ENCODE measurements at places on chromosomes 2 and 18.

DNA sequence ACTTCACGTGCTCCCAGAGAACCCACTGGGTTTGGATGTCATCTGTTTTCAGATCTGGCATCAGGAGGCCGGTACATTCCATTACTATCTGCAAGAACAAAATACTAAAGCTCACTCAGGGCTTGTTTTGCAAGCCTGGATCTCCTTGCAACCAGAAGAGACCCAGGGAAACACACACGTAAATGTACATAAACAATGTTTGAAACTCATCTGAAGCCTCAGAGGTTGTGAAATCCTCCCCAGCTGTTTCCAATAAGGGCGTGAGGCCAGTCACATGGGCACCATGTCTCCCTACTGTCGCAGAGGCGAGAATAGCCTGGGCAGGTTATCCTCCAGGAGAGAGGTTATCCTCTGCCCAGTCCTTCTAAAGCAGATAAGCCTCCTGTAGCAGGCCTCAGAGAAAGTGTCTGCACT lies 186.9 kb downstream of the GFPT1 start:
- peaks cover 8% of the 10 kb centered on the region for H3K27me3 ChIP-seq
- no peaks in the 10 kb centered on the region for H3K36me3 ChIP-seq
- no peak for DNase-seq
- no peak overlapping the region for H3K4me3 ChIP-seq
- no peaks in the 10 kb centered on the region for H3K4me1 ChIP-seq

GRCh38 chr2:166463640-166464039 lies 30.4 kb downstream of the SCN7A start:
- no peaks in the 10 kb centered on the region for H3K4me1 ChIP-seq
- no peaks in the 10 kb centered on the region for H3K36me3 ChIP-seq
- no peak overlapping the region for H3K27ac ChIP-seq

DNA sequence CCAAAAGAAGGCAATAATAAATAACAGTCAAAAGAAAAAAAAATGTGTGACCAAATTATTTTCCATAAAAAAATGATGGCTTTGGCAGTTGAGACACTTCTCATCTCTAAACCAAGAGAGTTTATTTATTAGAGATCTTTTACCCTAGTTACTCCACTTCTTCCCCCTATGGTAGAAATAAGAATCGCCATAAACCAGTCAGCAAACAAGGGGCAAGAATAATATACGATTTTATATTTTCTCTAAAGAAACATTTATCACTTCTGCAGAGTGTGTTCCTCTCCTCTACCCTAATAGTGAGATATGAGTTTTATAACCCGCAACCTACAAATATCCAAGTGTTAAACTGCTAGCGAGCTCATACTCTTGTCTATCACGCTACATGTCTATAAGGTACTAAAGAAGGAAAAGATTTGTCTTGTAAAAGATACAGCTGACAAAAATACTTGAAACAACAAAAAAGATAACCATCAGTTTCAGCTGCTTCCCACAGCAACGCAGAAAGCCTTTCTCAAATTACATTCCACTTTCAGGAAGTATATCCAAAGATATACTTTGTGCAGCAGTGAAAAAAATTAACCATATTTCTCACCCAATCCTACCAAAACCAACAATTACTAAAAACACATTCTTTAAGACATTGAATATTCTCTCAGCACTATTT lies 2.3 kb downstream of the RNF103 start:
- no peak for DNase-seq
- H3K36me3 ChIP-seq, result peaks cover 16% of the 10 kb centered on the region
- H3K4me3 ChIP-seq, result peak overlapping the region; percentile 92
- H3K27me3 ChIP-seq, result no peaks in the 10 kb centered on the region

DNA sequence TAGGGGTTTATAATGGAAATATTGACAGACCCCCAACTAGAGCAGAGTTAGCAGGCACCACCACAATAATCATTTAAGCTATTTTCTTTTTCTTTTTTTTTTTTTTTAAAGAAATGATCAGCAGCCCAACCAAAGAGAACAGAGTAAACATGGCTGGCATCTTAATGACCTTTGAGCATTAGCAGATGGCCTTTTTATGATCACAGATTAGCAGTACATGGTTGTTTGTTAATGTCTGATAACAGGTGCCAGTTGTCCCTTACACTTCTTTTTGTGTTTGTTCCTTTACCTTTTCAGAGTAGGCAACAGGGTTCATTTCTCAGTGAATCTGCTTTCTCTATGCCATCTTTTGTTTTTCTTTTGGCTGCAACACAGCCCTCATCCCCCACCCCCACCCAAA lies 747.0 kb downstream of the BCL11A start:
- DNase-seq, result no peak
- no peaks in the 10 kb centered on the region for H3K4me1 ChIP-seq
- no peaks in the 10 kb centered on the region for H3K36me3 ChIP-seq
- peaks cover 1% of the 10 kb centered on the region for H3K27me3 ChIP-seq
- H3K4me3 ChIP-seq, result no peak overlapping the region

GRCh38 chr2:72115110-72116080 lies 32.3 kb downstream of the CYP26B1 start:
- DNase-seq, result no peak
- H3K27ac ChIP-seq, result no peak overlapping the region
- H3K27me3 ChIP-seq, result peaks cover 2% of the 10 kb centered on the region
- no peaks in the 10 kb centered on the region for H3K36me3 ChIP-seq
- H3K4me3 ChIP-seq, result no peak overlapping the region

DNA sequence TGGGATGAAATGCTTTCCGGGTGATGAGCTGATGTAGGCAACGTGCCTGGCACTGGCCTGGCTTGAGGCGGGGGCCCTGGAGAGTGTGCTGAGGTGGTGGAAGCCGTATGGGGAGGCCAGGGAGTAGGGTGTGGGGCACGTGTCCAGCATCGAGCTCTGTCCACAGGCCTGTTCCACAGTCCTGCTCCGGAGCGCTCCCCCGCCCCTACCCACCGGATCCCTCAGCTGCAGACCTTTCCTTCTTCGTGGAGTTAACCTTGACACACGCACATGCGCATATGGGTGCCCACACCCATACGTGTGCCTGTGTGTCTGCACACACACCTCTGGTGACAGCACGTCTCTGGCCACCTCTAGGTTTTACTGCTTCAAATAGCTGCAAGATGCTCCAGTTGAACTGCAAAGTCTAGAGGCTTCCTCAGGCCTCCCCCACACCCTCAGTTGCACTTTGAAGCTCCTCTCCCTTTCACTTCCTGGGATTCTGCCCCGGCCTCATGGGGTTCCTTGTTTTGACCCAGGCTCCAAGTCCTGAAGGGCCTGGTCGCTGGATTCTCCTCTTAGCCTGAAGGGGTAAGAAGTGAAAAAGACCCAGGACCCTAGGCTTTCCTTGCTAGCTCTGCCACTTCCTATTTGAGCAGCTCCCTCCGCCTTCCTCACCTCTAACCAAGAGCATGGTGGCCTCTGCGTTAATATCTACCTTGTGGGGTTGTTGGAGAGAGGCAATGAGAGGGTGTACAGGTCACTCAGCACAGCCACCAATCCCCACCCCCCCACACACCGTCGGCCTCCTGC lies 49.5 kb downstream of the INHBB start:
- H3K36me3 ChIP-seq, result no peaks in the 10 kb centered on the region
- H3K27me3 ChIP-seq, result no peaks in the 10 kb centered on the region
- no peak overlapping the region for H3K27ac ChIP-seq
- H3K4me3 ChIP-seq, result no peak overlapping the region
- no peaks in the 10 kb centered on the region for H3K4me1 ChIP-seq

GRCh38 chr2:1400943-1401735 lies 12.1 kb upstream of the TPO start:
- no peaks in the 10 kb centered on the region for H3K36me3 ChIP-seq
- no peak for DNase-seq

DNA sequence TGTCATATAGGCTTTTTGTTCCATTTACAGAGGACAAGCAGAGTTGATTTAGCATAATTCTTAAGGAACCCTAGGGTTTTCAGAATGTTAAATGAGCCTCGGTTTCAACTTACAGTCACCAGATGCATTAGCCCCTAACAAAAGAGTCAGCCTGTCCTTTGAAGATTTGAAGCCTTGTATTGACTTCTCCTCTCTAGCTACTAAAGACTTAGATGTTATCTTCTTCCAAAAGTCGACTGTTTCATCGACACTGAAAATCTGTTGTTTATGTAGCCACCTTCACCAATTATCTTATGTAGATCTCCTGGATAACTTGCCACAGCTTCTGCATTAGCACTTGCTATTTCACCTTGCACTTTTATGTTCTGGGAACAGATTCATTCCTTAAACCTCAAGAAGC lies 31.6 kb upstream of the SOX11 start:
- H3K27ac ChIP-seq, result no peak overlapping the region
- H3K36me3 ChIP-seq, result no peaks in the 10 kb centered on the region
- no peak for DNase-seq
- no peak overlapping the region for H3K4me3 ChIP-seq
- no peaks in the 10 kb centered on the region for H3K4me1 ChIP-seq

GRCh38 chr2:225980372-225980771 lies 580.9 kb downstream of the NYAP2 start:
- peaks cover 2% of the 10 kb centered on the region for H3K27me3 ChIP-seq
- no peaks in the 10 kb centered on the region for H3K36me3 ChIP-seq

DNA sequence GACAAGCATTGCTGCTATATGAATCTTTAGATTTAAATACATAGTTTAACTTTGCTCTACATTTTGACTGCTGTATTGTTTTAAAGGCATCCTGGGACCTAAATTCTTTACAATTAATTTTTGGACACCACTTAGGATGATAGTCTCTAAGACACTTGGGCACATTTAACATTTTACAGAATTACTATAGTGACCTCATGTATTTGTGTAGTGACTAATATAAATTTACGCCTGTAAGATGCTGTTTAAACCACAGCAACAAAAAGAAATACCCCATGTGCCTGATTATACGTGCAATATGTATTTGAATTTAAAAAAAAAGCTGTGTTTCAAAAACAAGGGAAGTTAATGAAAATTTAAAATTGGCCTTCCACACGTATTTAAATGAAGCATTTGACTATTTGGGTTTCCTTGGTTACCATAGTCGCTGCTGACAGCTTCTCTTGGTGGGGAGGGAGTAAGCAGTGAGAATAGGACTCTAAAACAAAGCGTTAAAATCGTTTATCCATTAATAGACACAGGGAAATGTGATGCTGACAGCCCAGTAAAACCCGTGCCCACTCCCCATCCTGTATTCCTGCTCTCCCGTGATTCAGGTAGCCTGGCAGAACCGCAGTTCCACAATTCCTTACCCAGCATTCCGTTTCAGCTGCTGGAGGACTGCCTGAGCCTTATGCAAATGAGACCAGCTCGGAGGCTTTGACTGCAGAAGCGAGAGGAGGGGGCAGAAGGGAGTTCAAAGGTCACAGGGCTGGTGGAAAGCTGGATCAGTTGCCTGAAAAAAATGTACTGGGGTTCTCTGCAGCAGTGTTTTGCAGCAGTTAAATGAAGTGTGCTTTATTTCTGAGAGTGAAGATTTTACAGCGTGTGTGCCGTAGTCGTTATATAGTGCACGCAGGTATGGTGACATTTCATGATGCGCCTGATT lies 104.3 kb downstream of the CSRNP3 start:
- H3K27ac ChIP-seq, result no peak overlapping the region
- no peaks in the 10 kb centered on the region for H3K4me1 ChIP-seq
- H3K36me3 ChIP-seq, result no peaks in the 10 kb centered on the region
- H3K27me3 ChIP-seq, result no peaks in the 10 kb centered on the region
- H3K4me3 ChIP-seq, result no peak overlapping the region
- no peak for DNase-seq

GRCh38 chr2:116487336-116487735 lies 1327.2 kb upstream of the DDX18 start:
- peaks cover 2% of the 10 kb centered on the region for H3K27me3 ChIP-seq
- H3K36me3 ChIP-seq, result no peaks in the 10 kb centered on the region
- no peak for DNase-seq
- no peaks in the 10 kb centered on the region for H3K4me1 ChIP-seq
- H3K27ac ChIP-seq, result no peak overlapping the region
- no peak overlapping the region for H3K4me3 ChIP-seq

- DNase-seq, result no peak
- H3K36me3 ChIP-seq, result no peaks in the 10 kb centered on the region
- H3K27ac ChIP-seq, result no peak overlapping the region
- peaks cover 4% of the 10 kb centered on the region for H3K27me3 ChIP-seq
Observed at GRCh38 chr18:10290638-10291235, 163.7 kb upstream of the APCDD1 start.

DNA sequence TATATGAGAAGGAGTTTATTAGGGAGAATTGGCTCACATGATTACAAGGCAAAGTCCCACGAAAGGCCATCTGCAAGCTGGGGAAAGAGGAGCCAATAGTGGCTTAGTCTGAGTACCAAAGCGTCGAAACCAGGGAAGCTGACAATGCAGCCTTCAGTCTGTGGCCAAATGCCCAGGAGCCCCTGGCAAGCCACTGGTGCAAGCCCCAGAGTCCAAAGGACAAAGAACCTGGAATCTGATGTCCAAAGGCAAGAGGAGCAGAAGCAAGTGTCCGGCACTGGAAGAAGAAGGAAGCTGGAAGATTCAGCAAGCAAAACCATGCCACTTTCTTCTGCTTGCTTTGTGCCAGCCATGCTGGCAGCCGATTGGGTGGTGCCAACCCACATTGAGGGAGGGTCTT lies 74.3 kb upstream of the NPAS2 start:
- H3K4me1 ChIP-seq, result peaks cover 6% of the 10 kb centered on the region
- no peaks in the 10 kb centered on the region for H3K36me3 ChIP-seq
- no peak overlapping the region for H3K27ac ChIP-seq
- no peak for DNase-seq
- H3K4me3 ChIP-seq, result no peak overlapping the region

DNA sequence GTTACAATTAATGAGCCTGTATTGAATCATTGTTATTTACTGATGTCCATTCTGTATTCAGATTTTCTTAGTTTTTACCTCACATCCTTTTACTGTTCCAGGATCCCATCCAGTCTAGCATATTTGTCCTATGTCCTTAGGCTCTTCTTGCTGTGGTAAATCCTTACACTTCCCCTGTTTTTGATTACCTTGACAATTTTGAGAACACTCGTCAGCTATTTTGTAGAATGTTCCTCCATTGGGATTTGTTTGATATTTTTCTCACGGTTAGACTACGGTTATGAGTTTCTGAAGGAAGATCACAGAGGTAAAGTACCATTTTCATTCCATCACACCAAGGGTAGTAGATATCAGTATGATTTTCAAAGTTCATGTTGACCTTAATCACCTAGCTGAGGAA lies 202.3 kb downstream of the AKAIN1 start:
- H3K27me3 ChIP-seq, result peaks cover 4% of the 10 kb centered on the region
- no peaks in the 10 kb centered on the region for H3K4me1 ChIP-seq
- H3K27ac ChIP-seq, result no peak overlapping the region

- H3K36me3 ChIP-seq, result no peaks in the 10 kb centered on the region
- no peak overlapping the region for H3K27ac ChIP-seq
- no peaks in the 10 kb centered on the region for H3K27me3 ChIP-seq
Observed at GRCh38 chr2:142112757-142113221, 18.0 kb downstream of the LRP1B start.

DNA sequence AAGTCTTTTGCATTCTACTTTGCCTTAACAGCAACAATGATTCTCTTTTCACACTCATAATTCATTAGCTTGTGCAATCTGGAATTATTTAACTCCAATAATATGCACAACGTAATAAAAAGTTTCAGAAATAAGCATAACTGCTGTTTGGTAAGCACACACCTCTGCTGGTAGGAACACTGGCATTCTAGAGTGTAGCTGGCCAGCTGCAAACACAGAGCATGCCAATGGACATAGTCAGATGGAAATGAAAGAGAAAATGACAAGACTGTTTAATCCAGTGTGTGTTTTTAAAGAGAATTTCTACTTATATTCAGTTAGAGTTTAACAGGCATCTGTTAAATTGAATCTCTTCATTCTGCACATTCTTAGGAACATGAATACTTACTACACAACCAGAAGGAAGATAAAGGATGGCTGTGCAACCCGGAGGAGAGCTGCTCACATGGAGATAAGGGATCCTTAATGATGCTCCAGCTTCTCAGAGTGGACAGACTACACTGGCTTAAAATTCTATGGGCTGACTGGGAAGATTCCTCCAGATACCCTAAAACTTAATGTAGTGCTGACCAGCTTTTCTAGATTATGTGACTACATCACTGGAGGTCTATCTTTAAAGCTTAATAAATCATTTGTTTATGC lies 94.6 kb upstream of the CHAC2 start:
- DNase-seq, result no peak
- no peaks in the 10 kb centered on the region for H3K27me3 ChIP-seq
- peaks cover 5% of the 10 kb centered on the region for H3K36me3 ChIP-seq
- H3K4me3 ChIP-seq, result no peak overlapping the region
- peak overlapping the region; percentile 53 for H3K27ac ChIP-seq
